ENCODE measurements at places on chromosomes 1 and 21. TPM values are rescaled to one million over a fixed set of nuclear protein-coding genes. Genes with fewer than 3 reads are reported as not detected.
A peak's percentile ranks its signal among the peaks of the same experiment; 100 is the strongest.

DNA sequence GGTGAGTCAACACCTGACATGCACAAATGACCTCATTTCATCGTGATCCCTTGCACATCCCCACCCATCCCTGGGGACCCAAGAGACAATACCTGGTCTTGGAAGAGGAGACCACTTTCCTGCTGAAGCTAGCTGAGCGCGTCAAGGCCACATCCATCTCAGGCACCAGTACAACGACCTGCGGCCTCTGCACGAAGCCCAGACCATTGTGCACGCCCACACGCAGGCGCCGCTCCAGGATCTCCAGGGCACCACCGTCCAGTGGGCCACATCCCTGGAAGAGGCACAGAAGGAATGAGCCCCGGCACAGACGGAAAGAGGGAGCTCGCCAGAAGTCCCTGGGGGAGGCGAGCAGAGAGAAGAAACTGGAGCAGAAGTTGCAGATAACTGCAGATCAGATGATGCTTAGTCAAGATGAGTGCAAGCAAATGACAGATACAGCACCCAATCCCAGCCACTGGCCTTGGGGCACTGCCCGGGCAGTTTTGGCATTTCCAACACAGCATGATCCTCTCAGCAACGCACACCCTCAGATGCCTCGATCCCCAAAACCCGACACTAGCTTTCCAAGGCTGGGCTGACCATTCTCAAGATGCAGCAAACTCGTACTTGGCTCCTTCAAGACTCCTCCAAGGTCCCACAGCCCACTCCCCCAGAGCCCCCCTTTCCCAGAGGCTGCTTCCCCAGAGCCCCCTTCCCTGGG, 44.1 kb downstream of the NPHP4 start:
- no peak for DNase-seq

- DNase-seq, result no peak
These were observed 430.8 kb downstream of the DISC1 start for GRCh38 chr1:232057217-232057895.

GRCh38 chr1:61085206-61085982, 3.0 kb downstream of the NFIA start:
- no peak for DNase-seq

DNA sequence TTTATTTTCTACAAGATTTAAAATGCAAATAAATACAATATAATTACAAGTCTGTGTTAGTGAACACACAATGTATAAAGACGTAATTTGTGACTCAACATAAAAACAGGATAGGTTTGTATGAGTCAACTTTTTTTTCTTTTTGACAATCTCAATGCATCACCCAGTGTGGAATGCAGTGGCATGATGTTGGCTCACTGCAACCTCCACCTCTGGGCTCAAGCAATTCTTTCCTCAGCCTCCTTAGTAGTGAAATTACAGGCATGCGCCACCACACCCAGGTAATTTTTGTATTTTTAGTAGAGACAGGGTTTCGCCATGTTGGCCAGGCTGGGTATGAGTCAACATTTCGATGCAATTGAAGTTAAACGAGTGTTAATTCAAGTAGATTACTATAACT, 5.9 kb upstream of the SPRR2E start:
- no peak for DNase-seq

DNA sequence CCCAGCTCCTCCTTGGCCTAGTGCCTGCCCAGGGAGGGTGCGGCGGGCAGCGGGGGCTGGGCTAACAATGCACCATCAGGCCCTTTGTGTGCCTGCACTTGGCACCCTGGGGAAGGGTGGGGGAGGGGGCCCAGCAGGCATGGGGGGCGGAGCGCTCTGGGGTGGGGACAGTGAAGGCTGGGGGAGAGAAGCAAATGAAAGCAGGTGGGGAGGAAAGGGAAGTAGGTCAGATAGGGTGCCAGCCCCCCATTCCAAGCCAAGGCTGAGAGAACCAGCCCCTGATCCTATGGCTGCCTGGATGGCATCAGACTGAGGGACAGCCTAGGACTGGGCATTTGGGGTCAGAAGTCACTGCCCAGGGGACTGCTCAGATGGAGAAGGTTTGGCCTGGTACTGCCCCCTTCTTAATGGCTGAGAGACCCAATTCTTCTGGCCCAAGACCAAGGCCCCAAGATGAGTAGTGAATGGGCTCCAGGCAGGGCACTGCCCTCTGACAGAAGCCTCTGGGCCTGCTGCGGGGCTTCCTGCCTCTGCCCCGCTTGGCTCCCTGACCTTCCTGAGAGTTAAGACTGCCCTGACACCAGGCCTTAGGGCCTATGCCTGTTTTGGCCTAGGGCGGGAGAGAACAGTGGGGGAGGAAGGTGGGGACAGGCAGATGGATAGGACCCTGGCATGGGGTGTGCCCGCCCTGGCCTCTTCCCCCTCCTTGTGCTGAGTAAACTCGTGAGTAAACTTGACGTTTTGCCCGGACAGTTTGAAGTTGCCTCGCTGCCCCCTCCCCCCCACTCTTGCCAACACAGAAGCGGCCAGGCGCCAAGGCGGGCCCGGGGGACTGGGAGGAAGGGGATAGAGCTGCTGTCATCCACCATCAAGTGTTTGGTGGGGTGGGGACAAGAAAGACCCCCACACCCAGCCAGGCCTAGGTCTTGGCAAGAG, 2.7 kb downstream of the ZBTB7B start:
- peak; percentile 81 for DNase-seq

GUK1 gene
- total RNA-seq, result 150 TPM

DNA sequence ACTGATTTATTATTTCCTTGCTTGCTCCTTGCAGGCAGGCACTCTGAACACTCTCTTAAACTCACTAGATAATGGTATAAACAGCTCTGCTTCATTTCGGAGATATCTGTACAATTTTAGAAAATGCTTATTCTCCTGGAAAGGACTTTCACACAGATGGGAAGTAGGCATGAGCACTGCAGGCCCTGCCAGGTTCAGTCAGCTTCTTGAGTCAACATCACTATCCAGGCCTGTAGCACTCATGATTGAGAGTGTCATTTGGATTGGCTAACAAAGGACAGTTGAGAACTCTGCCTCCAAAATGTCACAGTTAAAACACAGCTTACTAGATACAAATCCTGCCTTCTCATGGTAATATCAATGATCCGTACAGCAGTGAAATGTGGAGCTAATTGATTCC, 181.9 kb downstream of the CYYR1 start:
- DNase-seq, result no peak

DNA sequence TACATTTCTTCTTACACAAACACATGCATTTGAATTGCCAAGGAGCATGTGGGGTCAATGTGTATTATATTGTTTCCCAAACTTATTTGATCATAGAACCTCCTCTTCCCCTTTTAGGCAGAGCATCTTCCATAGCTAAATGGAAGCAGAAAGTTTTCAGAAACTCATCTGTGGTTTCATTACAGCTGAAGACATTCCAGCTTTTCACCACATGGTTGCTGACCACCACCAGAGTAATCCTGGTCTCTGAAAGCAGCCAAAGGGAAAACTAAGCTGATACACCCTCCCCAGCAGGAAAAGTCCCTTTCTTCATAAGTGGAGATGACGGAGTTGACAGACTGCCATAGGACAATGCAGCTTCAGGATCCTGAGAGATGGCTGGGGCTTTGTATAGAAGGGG, 30.2 kb upstream of the OTUD3 start:
- no peak for DNase-seq

DNA sequence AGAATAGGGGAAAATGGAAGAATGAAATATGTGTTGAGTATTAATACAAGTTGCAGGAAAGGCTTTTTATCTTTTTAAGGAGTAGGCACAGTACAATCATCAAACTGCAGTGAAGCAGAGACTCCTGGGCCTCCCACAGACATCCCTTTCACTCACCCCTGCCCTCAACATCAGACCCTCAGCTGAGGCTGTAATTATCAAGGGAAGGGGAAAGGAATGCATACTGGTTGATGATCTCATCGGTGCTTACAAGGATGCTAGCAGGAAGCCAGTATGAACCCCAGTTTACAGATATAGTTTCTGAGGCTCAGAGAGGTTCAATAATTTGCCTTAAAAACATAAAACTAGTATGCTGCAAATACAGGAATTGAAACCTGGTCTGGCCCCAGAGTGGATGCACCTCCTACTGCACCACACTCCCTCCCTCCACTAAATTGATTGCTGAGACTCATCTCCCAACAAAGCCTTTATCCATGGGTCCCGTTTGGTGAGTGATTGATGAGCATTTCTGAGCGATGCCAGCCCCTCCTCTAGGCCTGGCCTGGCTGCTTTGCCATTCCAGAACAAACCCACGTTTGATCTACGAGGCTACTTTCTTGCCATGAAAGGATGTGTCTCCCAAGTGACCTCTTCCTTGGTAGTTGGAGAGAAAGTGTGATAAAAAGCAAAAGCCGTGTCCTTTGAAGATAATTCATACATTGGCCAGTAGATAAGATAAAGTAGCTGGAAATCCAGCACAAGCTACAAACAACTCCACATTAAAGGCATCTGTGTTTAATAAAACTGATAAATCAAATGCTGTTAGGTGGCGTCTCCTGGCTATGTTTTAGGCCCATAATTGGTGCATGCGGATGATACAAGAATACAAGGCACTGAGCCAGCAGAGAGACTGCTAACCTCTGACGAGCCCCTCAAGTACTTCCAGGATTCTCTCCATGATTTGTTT, 233.9 kb upstream of the CAMK1G start:
- DNase-seq, result no peak

All from left ventricle myocardium inferior (tissue), 1 donor.